HCT116 (cell line): ENCODE measurements at places on chromosomes 2 and 18. TPM values are rescaled to one million over a fixed set of nuclear protein-coding genes. Genes with fewer than 3 reads are reported as not detected.

- DNase-seq = no peak
These were observed at the start of gene PTPRN for GRCh38 chr2:219309278-219309677. PTPRN (minus strand) TSS chr2:219309401; CDS start chr2:219309332, 69 bp downstream.

GRCh38 chr2:157808421-157808820, 67.7 kb downstream of the ACVR1 start:
- DNase-seq = no peak

DNA sequence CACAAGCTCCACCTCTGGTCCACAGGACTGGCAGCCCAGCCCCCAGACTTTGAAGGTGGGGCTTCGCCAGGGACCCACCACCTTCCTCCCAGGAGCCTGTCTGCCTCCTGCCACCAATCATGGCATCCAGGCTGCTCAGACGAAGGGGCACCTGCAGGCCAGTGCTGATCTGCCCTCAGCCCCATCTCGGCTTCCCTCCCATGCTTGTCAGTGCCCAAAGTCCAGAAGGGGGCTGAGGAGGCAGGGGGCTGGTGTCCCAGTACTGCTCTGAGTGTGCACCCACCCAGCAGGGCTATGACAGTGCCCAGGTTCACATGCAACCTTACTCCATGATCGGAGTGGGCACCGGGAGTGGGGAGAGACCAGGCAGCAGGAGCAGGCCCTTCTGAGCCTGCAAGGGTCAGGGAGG, 25.3 kb upstream of the RUFY4 start:
- no peak for DNase-seq

- no peak for DNase-seq
These were observed 58.7 kb downstream of the GNAL start for GRCh38 chr18:11747731-11748130.

- no peak for DNase-seq
These were observed 18.8 kb downstream of the HJURP start for GRCh38 chr2:233835230-233836186.

DNA sequence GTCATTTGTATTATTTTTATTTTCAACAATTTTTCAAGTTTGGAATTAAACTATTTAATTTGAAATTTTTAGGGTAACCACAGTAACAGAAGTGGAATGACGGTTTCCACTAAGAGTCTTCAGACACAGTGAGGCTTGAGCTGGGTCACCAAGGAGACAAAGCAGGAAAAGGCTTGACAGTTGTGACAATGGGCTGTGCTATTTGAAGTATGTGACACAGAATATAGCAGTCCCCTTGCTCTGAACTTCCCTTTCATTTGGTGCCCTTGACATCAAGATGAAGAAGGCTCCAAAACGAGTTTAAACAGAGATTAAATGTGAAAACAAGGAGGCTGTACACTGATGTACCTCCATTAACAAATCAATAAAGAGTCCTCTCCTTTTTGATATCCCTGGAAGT, 265.4 kb upstream of the DLGAP1 start:
- DNase-seq = no peak

GRCh38 chr2:83665154-83665553, 793.9 kb downstream of the SUCLG1 start:
- no peak for DNase-seq

DNA sequence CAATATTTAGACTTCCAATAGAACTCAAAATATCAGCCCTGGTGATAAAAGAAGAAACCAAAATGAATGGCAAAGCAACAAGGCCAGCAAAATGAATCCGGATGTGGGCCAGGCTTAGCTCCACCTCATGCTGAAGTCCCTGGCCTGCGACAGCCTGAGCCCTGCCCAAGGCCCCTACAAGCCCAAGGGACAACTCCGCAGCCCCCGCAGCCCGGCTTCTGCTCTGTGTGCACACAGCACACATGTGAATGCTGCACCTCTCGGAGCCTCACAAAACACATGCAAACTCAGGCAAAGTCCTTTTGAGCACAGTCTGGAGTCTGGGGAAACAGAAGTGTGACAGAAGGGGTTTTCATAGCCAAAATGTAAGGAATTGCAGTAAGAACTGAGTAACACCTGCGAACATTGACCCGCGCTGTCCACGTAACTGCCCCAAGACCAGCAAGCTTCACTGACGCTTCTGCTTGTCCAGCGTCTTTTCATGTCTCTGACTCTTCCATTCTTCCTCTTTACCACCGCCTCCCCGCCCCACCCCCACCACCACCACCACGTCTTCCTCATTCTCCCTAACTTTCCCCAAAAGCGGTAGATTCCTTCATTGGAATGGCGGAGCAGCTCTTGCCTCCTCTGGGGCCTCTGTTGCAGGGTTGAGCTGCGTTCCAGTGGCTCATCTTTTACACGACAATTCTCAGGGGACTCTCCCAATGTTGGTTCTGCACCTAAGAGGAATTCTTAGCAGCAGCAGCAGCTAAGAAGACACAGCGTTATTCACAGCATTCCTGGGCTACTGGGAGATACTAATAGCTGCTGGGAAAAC, 136.4 kb upstream of the COPS8 start:
- no peak for DNase-seq

GRCh38 chr2:28576714-28577113, 80.9 kb downstream of the PLB1 start:
- DNase-seq = no peak

GRCh38 chr18:57776767-57777166, 26.3 kb downstream of the ATP8B1 start:
- DNase-seq = no peak

DNA sequence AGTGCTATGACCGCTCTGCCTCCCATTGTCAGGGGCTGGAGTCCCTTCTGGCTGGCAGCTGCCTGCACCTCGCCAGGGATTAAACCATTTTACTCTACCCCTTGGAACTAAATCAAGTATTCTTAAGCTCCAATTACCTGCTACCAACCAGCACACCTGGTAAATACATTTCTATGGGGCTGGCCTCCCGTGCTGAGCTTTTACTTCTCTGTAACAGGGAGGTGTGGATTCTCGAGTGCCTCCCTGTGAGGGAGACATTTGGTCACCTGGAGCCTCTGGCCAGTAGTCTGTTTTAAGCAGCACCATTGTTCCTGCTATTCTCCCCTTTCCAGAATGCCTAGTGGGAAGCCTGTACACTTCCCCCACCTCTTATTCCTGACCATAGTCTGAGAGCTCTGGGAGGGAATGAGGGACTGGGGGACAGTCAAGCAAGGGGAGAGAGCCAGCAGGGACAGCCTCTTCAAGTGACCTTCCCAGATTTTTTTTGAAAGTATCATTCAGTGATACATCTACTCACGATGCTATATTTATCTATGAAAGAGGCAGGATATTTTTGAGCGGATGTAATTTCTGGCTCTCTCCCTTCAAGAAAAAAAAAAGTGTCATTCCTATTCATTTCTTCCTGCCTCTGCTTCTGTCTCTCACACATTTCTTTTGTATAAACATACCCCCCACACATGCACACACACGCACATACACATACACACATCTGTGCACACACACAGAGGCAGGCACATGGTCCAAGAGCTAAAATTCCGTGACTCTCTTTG, 112.8 kb downstream of the CAPN13 start:
- DNase-seq = no peak

- no peak for DNase-seq
These were observed 133.6 kb upstream of the MC4R start for GRCh38 chr18:60506190-60506589.

DNA sequence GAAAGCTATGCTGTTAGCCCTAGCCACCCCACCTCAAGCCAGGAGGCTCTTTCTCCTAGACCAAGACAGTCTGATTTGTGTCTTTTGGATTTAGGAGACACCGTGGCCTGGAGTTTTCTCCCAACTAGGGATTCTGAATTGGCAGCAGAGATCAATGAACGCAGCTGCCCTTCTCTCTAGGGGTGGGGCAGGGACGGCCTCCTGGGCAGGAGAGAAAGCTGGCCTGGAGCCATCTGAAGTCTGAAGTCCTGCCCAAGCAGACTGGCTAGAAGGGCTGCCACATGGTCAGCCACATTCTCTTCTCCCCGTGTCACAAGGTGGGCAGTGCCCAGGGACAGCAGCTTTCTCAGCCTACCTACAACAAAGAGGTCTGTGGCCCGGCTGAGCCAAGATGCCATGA, 45.1 kb downstream of the PIEZO2 start:
- no peak for DNase-seq

COLEC11 gene
- total RNA-seq = 0.15 TPM

HAUS1 gene
- 46.2 TPM for total RNA-seq

POTEI gene
- 1.2 TPM for total RNA-seq

IWS1 gene
- total RNA-seq = 46.6 TPM

PARD3B gene
- 2.0 TPM for total RNA-seq

REG1B gene
- 4.2 TPM for total RNA-seq

FAHD2A gene
- total RNA-seq = 25.4 TPM

KIF1A gene
- total RNA-seq = 0.27 TPM

NT5DC4 gene
- total RNA-seq = 0.22 TPM
